ENCODE measurements at places on chromosomes 7 and 10.

GRCh38 chr7:6479067-6479466 lies 31.3 kb upstream of the DAGLB start:
- no peak for DNase-seq

DNA sequence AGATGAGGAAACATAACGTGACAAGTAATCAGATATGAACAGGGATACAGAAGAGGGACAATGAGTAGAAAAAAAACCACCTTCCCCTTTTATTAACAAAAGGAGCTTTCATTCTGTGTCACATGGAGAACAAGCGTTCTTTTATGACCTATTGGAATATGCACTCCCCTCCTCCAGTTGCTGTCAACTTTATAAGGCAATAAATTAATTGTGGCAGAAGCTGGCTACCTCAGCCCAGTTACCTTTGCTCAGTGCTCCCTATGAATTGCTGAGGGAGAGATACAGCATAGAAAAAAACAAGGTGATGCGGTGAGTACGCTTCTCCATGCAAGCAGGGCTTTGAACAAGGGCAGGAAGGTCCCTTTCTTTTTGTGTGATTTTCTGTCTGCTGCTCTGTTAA lies at the start of gene MGAM2:
MGAM2 (plus strand) TSS at position 220 of the 400 bp plus-strand sequence. CDS start 5,156 bp downstream, outside the sequence.
- no peak for DNase-seq

GRCh38 chr10:511849-512191 lies 177.6 kb downstream of the DIP2C start:
- DNase-seq: no peak

DNA sequence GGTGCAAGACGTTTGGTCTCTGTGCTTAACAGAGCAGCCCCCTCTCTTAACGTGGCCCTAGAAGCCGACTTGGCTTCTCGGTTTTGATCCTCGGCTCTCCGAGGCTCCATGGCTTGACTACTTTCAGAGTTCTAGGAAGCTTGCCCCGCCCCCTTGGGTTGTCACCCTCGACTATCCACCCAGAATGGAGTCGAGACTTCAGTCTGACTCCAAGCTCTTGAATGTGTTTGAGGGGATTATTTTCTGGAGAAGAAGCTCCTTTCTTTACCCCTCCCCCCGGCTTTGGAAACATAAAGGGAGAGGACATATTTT lies 448 bp downstream of the SEC24C start:
- DNase-seq: no peak

- no peak for DNase-seq
Measured at GRCh38 chr7:120860156-120860555, 2.2 kb upstream of the TSPAN12 start.

DNA sequence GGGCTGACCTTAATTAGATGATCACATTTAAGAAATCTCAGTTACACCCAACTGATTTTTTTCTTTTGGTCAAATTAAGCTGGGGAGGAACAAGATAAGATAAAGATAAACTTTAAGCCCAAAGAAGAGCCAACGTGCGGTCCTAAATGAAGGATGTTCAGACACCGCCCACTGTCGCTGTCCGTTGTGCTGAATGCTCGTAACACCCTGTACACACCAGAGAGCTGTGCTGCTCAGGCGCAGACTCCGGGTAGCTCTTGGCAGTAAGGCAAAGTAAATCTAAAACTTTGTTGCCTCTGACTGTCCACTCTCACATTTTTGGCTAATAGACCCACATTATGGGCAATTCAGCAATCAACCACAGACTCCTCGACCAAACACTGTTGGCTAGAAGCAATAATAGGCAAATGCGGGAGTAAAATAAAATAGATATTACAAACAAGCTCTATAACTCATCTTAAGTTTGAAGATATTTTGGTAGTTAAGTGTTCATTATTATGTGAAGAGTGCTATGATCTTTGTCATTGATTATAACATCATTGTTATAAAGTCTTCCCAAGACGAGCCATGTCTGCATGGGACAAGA lies 57.1 kb downstream of the PLPP4 start:
- no peak for DNase-seq

- DNase-seq: no peak
Measured at GRCh38 chr7:40760293-40760964, 625.6 kb downstream of the SUGCT start.

All from left forelimb (tissue), 1 donor.